ENCODE measurements at places on chromosomes 2 and 18.

GRCh38 chr2:227462462-227462951, 9.4 kb upstream of the AGFG1 start:
- no peak for DNase-seq

- DNase-seq: no peak
Measured at GRCh38 chr2:188292348-188293239, 920 bp downstream of the GULP1 start.

DNA sequence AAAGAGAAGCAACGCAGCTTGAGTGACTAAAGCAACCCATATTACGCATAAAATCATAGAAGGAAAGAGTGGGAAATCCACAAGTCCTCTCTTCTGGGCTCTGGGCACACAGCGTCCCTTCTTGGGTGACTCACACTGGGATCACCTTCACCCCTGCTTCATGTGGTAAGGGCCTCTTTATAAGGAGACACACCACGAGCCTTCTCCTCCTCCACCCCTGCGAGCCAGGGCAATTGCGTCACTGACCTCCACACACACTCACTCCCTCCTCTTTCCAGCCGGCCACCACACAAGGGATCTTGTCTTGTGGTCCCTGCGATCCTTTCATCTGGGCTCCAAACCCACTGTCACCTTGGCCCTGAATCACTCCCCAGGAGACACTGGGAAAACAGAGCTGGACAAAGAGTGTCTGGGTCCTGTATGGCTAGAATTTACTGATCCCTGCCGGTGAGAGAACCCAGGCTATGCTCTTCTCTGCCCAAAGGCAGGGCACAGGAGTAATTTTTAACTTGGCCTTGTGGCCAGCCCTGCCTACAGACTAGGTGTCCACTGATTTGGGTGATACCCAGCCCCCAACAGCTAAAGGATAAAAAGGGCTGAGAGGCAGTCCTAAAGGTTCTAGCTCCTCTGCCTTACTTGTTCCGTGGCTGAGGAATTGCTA, 35.3 kb downstream of the NHEJ1 start:
- no peak for DNase-seq

DNA sequence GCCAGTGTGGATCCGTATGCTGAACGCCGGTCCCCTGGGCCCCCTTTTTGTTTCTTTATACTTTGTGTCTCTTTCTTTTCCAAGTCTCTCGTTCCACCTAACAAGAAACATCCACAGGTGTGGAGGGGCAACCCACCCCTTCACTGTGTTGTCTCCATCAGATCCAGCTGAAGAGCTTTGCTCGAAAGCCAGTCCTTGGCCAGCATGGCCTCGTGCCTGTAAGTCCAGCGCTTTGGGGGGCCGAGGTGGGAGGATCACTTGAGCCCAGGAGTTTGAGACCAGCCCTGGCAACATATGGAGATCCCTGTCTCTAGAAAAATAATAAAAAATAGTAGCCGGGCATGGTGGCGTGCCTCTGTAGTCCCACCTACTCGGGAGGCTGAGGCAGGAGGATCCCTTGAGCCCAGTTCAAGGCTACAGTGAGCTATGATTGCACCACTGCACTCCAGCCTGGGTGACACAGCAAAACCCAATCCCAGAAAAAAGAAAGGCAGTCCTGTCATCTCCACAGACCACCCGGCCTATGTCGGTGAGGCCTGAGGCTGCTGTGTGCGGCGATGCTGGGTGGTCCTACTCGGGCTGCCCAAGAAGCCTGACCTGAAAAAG, 3.4 kb upstream of the HSBP1L1 start:
- DNase-seq: no peak

DNA sequence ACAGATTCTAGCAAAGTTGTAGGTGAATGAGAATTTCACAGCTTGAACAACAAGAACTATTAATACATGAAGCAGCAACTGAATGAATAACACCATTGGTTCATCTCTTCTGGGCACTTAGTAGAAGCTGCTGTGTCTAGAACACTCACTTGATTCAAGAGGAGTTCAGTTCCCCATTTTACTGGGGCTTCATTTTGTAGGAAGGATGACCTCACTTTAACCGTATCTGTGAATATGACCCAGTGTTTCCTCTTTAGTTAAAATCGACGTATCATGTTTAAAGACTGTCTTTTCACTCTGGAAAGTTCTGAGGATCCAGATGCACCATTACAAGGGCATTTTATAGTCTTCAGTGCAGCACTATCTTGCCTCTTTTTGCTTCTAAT, 47.8 kb downstream of the LRRTM1 start:
- no peak for DNase-seq

- no peak for DNase-seq
Measured at GRCh38 chr2:207819839-207820784, 50.4 kb upstream of the FZD5 start.

- peak; percentile 21 for DNase-seq
Measured at GRCh38 chr2:217610401-217610814, 392.4 kb downstream of the TNS1 start.

DNA sequence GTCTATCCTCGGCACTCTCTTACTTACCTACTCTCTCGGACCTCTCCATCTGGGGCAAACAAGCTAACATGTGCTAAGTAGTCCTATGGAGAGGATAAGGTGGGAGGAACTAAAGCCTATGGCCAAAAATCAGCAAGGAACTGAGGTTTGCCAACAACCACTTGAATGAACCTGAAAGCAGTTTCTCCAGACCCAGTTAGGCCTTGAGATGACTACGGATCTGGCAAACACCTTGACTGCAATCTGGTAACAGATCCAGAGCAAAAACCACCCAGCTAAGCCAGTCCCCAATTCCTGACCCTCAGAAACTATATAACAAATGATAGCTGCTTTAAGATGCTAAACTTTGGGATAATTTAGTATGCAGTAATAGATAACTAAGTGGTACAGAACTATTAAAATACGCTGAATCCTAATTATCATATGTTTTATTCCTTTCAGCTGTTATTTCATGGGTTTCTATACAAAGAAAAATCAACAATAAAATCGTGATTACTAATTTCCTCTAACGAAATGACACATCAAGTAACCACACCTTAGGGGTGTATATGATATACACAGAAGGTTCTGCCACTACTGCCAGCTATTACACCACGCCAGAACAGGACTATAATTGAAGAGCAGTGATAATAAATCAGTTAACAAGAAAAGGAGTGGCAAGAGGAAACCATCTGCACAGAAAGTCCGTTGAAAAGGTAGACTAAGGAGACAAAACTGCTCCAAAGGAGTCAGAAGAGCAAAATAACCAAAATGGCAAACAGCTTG, 3.2 kb downstream of the FARSB start:
- DNase-seq: no peak

DNA sequence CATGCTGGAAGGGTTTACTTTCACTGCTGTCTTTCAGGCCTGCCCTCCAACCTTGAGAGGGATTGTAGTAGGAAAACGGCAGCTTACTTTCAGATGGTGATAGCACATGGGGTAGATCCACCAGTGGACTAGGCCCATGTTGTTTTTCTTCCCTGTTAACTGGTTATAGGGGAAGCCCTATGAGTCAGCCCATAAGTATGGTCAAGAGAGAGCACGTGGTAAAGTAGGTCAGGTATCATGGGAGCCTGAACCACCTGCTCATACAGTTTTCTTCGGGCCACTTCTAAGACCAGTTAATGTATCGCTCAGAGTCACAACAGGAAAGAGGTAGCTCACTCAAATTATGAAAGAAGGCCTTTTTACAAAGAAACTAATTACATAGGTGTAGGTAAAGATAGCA, 33.0 kb downstream of the PDK1 start:
- DNase-seq: no peak

DNA sequence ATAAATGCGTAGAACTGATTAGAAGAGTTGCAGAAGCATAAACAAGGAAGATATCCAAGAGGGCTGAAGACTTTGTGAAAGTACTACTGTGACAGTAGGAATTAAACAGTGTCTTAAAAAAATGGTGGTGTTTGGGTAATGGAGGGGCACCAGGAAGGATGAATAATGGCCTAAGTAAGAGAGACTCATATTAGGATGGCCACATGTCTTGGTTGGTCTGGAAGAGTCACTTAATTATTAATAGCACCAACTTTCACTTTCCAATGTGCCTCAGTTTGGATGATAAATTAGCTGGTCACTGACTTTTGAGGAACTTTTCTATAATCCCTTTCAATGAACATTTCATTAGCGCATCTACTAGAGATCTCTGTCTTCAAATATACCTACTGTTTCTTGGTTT, 372.2 kb downstream of the NYAP2 start:
- DNase-seq: no peak

DNA sequence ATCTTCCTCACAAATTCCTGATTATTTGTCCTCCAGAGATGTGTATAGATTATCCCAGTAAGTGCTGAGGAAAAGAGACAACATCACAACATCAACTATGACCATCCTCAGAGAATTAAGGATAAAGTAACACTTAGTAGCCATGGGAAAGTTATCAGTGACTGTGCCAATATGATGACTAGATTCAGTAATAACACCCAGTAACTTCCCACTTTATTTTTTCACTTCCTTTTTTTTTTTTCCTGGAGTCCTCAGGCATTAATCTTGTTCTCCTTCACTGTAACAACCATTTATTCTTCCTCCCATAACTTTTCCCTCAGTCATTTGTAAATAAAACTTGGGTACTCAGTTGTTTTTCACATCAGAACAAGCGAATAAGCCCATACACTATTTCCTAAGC, 16.7 kb upstream of the PID1 start:
- DNase-seq: no peak

- DNase-seq: no peak
Measured at GRCh38 chr2:9178904-9179571, 27.6 kb upstream of the ASAP2 start.

- no peak for DNase-seq
Measured at GRCh38 chr2:176122052-176122682, 352 bp upstream of the HOXD9 start.

DNA sequence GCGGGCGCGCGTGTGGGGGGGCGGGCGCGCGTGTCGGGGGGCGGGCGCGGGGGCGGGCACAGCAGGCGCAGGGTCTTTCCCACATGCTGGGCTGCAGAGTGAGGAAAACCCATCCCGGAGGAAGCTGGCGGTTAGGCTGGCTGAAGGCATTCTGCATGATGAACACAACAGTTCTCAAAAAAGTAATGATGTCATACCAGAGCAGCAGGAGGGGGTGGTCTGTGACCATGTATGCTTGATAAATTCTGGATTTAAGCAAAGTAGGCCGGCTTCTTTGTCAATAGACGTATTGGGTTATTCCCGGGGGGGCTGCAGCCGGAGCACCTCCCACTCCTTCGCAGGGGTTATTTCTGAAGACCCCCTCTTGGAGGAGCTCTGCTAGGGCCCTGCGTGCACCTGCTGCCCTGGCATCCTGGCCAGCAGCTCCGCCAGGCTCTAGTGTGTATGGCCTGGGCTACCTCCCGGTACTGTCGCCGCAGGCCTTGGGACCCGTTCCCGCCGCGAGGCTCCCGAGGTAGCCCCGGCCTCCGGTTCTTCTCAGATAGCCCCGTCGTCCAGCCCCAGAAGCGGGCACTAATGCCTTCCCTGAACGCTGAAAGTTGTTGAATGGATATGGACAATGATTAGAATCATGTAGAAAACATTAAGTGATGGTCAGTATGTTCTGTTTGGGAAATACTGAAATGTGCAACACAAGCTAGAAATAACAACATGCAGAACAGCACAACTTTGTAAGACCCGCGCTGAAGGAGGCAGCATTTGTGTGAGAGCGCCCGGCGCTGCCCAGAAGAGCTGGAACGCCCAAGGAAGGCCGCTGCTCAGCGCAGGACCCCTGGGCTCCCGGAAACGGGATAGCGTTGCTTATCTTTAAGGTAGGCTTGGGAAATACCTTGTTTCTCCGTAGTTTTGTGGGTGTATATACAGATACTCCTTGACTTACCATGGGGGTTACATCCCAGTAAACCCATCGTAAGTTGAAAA, 101.4 kb upstream of the RAB6C start:
- DNase-seq: no peak

DNA sequence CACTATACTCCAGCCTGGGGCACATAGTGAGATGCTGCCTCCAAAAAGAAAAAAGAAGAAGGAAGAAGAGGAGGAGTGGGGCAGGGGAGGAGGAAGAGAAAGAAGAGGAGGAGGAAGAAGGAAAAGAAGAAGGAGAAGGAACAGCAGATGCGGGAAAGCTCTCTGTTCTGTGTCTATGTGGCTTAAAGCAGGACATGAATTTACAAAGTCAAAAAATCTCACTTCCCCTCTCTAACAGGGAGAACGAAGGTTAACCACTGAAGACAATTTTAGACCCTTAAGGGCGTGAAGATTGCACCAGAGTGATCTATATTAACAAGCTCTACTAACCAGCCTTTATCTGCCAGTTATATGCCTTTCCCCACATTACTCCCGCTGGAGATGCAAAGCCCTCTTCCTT, 258.9 kb downstream of the METTL4 start:
- DNase-seq: no peak

DNA sequence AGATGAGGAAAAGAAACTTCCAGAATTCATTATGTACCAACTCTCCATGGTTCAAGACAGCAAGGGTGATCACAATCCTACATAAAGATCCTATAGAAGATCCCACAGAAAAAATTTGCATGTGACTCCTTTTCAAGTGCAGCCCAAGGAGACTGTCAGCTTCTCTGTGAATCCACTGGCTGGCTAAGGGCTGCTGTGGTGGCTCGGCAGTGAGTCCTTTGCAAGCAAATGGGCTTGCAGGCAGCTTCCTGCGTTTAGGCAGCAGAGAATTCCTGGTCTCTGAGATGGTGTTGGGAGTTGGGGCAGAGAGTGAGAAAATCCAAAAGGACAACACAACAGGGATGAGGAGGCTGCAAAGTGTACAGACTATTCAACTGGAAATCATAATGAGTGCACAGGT, 43.4 kb downstream of the NABP1 start:
- DNase-seq: no peak

DNA sequence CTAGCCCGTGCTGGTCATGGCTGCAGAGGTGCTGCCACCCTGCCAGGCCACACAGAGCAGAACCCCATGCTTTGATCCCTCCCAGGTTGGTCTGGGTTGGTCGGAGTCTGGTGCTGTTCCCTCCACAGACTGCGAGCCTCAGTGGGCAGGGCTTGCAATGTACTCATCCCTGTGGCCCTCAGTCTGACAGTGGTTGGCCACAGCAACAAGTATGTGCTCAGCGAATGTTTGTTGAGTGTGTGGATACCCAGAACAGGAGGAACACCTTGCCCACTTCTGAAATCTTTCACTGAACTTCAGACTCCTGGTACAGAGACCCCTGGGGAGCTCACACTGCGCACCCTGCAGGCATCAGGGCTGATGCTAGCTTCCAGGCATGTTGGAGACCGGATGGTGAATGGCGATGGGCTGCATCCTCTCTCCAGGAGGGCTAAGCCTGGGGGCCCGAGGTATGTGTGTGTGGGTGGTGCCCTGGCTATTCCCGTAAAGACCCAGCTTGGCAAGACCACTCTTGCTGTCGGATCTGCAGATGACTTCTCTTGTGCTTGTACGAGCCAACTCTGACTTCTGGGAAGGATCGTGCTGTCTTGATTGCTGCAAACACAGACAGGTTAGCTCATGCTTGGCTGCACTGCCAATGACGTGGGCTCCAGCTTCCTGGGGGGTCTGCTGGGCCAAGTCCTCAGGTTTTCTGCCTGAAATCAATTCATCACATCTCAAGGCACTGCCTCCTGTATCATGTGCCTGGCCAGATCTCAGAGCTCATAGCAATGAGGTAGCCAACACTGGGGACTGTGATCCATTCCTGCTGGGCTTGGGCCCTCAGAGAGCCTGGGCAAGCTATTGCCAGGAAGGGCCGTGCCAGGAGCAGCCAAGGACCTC, 43.7 kb downstream of the RHOB start:
- no peak for DNase-seq

- no peak for DNase-seq
Measured at GRCh38 chr2:124983595-124983994, 958.5 kb downstream of the CNTNAP5 start.

All from activated CD8-positive, alpha-beta memory T cell treated with anti-CD3 and anti-CD28 coated beads for 48 hours (primary cell).